Activated CD4-positive, alpha-beta T cell treated with anti-CD3 and anti-CD28 coated beads for 4 hours (primary cell): ENCODE measurements at places on chromosomes 4 and X.

DNA sequence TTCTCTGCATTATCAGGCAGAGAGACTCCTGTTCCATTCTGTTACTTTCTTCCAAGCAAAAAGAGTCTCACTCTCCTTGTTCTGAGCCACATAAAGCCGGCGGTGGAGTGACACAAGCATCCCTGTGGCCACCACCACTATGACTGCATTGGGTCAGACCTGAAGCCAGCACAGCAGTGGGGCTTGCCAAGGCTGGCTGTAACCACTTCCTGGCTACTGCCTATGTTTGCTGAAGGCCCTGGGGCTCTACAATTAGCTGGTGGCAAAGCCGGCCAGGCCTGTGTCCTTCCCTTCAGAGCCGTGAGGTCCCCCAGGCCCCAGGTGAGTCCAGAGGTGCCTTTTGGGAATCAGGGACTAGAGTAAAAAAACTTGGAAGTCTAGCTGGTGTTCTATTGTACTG, 31.8 kb downstream of the PLAC8 start:
- no peak for DNase-seq

DNA sequence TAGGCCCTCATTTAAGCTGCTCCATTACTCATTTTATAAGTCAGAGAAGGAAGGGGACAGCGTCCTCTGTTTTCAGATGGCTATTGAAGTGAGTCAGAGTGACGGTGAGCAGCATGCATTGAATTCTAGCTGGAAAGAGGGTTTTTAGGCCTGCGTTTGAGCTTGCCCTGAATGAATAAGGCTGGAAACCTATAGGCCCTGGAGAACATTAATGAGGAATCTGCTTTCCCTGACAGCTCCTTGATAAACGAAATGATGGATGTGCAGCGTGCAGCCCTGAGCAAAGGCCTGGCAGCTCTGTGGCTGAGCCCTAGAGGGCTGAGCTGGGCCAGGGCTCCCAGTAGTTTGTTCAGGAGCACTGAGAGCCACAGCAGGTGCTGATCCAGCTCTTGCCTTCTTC, 33.4 kb downstream of the TBL1X start:
- DNase-seq: no peak

DNA sequence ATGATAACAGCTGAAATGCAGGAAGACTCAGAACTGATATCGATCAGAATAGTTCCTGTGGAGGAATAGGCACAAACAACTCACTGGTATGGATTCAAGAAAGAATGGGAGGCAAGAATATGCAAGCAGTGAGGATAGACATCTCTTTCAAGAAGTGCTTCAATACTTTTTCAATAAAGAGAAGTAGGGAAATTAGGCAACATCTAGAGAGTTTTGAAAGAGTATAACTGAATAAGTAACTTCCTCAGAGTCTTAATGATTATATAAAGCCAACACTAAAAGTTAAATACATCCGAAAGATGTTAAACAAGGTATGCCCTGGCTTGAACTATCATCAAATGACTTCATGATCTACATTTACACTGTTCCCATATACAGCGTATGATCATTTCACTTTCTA, 1443.0 kb downstream of the PCDH7 start:
- DNase-seq: no peak

- DNase-seq: no peak
Observed at GRCh38 chr4:84681486-84682274, 98.8 kb downstream of the CDS1 start.

GRCh38 chrX:154350429-154351182, 23.8 kb downstream of the FLNA start:
- DNase-seq: no peak

- peak; percentile 18 for DNase-seq
Observed at GRCh38 chrX:119758731-119759247, 401 bp downstream of the SOWAHD start.

GRCh38 chrX:78540171-78540570, 119.0 kb downstream of the RTL3 start:
- DNase-seq: no peak

GRCh38 chr4:14566518-14566917, 435.8 kb upstream of the CPEB2 start:
- DNase-seq: no peak

DNA sequence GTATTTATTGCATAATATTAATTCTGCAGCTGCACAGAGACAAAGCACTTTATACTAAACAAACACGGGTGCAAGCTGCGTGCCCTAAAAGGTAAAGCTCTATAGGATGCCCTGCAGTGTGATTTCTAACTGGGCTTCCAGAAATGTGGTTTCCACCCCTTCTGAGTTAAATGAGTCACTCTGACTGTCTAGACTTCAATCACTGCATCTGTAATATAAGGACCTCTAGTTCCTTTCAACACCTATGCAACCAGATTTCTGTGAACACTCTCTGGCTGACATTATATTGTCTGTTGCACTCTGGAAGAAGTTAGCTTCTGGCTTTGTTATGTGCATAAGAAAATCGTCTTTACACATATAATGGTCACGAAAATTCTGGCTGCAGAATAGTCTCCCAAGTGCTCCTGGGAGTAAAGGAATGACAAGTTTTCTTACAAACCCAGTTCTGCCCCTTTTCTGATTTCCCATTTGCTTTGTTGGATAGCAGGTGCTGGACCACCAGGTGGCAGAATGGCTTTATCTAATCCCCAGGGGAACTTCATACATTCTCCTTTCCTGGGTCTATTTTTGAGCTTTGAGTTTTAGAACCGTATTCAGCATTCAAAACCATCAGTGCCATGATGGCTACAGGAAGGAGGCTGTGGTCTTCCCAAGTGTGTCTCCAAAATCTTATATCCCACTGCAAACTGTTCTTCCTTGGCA, 842.2 kb downstream of the STIM2 start:
- DNase-seq: no peak
